Sciatic nerve (tissue), 2 donors: ENCODE measurements at places on chromosomes 16 and 17. TPM values are rescaled to one million over a fixed set of nuclear protein-coding genes. Genes with fewer than 3 reads are reported as not detected.
A peak's percentile ranks its signal among the peaks of the same experiment; 100 is the strongest.

Gene CD300A
- total RNA-seq, result 13.0 TPM

DNA sequence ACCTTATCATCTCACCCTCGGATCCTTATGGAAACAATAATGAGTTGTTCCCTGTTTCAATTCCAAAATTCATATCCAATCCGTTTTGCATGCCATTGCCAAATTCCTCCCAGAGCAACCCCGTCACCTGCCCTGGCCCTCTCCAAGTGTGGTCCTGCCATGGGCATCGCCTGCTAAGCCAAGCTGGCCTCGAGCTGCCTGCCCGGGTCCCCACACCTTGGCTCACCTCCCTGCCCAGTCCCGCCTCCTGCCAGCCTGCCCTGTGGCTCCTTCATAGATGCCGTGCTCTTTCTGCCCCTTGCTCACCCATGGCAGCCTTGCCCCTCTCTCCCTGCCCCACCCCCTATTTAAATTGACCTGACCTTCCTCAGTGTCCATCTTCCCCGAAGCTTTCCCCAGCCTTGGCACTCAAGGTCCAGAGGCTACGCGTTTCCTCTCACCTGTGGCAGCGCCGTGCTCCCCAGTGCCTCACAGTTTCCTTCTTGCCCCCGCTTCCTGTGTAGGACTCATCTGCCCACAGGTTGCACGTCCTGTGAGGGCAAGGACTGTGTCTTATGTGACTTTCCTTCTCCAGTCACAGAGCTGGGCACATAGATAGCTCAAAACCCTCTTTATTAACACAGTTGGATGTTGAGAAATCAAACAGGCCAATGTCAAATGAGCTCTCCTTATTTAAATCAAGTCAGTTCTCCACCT lies 12.7 kb downstream of the MAPT start:
- no peak for DNase-seq

DNA sequence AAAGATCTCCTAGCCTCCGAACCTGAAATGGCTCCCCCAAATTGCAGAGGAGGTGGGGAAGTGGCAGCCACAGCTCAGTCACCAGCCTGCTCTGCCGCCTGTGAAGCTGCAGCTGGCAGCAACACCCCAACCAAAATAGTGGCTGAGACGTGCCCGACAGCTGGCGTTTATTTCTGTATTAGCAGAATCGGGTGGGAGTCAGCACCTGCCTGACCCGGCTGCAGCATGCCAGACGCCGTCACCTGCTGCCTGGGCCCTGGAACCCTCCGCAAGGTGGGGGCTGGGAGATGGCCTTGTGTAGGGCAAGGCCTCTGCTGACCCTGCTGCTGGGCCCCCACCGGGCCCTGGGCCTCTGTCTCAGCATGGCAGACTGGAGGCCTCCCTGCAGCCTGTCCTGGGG lies 17.5 kb upstream of the PABPN1L start:
- no peak for DNase-seq

GRCh38 chr17:77790143-77790829 lies 168.2 kb upstream of the TNRC6C start:
- DNase-seq, result no peak

DNA sequence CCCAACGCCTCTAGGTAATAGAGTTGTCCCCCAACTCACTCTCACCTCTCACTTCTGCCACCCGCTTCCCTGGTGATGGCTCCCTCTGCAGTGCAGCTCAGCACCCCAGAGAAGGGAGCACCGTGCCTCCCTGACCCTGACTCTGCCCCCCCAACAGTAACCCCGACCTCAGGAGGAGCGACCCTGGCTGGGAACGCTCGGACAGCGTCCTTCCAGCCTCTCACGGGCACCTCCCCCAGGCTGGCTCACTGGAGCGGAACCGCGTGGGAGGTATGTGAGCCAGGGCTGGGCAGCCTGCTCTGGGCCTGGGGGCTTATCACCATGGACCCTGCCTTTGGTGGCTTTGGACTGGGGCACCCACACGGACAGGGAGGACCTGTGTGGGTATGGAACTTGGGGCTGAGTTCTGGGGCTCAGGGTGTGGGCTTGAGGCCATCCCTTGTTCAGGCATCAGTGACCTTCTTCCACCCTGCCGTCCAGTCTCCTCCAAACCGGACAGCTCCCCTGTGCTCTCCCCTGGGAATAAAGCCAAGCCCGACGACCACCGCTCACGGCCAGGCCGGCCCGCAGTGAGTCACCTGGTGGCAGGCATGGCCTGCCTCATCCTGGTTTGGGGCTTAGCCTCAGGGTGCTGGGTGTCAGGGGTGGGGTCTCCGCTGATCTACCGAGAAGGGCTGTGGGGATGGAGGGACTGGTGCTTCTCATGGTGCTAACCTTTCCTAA lies 6.7 kb upstream of the C17orf107 start:
- no peak for DNase-seq

Gene ITGA2B
- 6.2 TPM for total RNA-seq

Gene NQO1
- 58.9 TPM for total RNA-seq

Gene TCAP
- total RNA-seq, result 2.0 TPM

DNA sequence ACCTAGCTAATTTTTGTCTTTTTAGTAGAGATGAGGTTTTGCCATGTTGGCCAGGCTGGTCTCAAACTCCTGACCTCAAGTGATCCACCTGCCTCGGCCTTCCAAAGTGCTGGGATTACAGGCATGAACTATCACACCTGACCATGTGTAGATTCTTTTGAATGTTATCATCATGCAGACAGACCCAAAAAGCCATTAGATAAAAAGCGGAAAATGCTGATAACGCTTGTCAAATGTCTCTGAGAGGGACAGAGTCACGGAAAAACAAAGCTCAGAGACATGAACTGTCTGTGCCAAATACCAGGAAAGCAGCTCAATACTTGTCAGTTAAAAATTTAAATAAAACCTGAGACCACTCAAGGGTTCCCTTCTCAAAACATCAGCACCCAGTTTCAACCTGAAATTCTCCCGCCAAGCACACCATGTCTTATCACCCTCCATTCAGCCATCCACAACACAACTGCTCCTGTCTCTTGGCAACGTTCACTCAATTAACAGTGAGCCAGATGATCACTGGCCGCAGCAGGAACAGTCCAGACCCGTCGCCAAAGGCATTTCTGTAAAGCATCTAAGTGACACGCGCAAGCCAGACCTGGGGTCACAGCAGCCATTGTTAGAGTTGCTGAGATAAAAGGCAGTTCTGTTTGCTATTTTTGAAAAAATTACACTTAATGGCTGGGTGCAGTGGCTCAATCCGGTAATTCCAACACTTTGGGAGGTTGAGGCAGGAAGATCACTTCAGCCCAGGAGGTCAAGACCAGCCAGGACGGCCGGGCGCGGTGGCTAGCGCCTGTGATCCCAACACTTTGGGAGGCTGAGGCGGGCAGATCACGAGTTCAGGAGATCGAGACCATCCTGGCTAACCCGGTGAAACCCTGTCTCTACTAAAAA lies 29.7 kb downstream of the FANCA start:
- no peak for DNase-seq

Gene PMP22
- 2,465 TPM for total RNA-seq

- DNase-seq, result no peak
Observed at GRCh38 chr16:51057102-51057793, 93.8 kb downstream of the SALL1 start.

Gene ST6GALNAC2
- 104 TPM for total RNA-seq

Gene PPP1R27
- not detected for total RNA-seq

Gene PRSS33
- total RNA-seq, result not detected

Gene RTN4RL1
- total RNA-seq, result 5.8 TPM

DNA sequence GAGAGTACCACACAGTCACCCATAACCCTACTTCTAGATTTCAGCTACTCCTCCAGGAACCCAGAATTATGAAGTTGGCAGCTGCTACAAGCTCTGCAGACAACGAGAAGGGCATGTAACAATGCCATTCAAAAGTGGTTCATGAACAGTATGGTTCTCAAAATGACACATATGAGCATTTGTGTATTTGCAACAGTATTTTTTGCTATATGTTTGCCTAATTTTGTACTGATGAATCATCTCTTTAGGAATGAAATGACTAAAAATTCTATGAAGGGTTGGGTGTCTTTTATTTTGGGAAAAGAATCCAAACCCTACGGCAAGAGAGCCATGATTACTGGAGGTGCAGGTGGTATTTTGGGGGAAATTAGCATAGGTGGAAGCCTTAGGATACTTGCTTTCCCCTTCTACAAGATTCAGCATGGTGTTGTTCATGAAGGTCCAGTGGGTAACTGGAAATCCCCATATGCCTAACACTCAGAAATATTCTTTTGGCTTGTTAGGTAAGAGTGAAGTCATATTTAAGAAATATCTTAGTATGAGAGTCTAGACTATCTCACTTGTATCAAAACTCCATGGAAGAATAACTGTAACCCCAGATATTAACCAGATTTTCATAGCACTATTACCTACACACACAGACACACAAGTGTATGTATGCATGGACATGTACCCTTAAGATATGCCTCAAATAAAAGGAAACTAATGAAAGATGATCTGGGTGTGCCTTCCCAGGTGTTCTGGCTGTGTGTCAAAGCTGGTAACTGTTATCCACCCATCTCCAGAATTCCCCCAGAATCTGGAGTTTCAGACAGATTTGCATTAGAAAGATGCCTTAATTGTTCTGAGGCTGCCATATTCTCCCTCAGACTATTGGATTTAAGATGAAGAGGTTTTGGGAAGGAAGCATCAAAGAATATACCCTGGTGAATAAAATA lies 688.2 kb upstream of the SOX9 start:
- DNase-seq, result no peak

DNA sequence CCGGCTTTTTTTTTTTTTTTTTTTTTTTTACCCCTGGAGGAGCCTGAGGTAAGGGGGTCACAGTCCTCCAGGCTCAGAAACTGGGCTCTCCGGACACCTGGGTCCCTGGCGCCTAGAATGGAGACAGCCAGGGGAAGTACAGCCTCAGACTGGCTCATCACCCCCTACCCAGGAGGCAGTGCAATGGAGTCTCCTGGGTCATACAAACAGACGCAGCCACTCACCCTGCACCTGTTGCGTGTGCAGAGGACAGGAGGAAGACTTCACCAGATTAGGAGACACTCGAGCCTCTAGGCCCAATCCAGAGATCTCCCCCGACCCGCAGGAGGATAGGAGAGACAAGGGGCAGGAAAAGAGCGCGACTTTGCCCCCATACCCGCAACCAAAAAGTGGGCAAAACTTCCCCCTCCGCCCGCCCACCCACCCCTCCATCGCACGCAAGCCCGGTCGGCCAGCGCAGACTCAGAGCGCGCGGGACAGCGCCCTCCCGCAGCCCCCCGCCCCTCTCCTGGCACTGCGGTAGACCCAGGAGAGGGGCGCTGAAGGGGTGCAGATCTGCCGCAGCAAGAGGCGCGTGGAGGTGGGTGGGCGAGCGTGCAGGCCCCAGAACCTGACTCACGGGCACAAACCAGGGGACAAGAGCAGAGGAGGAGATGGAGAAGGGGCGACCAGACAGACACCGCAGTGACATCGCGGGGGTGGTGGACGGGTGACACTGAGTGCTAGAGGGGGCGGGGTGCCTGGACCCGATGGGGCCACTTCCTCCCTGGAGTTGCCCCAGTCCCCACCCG lies 900 bp downstream of the HAP1 start:
- no peak for DNase-seq

DNA sequence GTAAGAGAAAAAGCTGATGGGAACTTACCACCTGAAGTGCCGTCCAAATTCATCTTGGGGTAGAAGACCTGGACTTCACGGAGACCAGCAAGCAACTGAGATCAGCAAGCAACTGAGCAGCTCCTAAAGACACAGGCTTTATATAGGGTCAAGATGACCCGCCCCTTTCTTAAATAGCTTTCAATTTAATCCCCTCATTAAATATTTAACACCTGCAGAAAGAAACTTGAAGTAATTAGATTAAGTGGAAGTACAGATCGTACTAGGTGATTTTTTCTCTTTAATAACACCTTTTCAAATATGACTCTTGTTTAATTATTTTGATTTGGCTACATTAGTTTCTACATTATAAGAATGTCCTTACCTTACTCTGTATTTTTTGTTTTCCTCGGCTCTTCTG lies at the start of gene CPHXL:
Gene CPHXL (minus strand): TSS at position 101 of the 400 bp plus-strand sequence. CDS start 48 bp downstream, at position 53.
- no peak for DNase-seq

Gene PRMT7
- total RNA-seq, result 58.9 TPM

Gene MAF
- 168 TPM for total RNA-seq

Gene KCNJ16
- 10.3 TPM for total RNA-seq

- DNase-seq, result peak; percentile 70
Observed at GRCh38 chr17:35486920-35487732, 38.6 kb upstream of the SLFN13 start.

GRCh38 chr16:53583401-53583800 lies 80.4 kb upstream of the AKTIP start:
- no peak for DNase-seq

Gene ANKRD40CL
- total RNA-seq, result not detected

DNA sequence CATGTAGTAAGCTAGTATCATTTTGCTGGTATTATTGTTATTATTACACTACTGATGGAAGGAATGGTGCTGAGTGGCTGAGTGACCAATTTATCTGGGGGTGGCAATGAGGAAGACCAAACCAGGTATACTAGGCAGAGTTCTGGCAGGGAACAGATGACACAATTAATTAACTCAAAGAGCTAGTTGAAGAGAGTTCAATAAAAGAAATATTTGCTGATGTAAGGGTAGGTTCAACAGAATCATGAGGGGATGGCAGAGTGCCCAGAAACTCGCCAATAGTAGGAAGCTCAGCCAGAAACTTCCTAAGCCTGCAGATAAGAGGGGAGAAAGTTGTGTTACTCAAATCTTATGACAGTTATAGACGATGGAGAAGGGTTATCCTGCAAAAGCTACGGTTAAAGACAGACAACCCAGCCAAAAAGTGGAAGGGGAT lies 352.5 kb downstream of the KCNJ2 start:
- peak; percentile 71 for DNase-seq

DNA sequence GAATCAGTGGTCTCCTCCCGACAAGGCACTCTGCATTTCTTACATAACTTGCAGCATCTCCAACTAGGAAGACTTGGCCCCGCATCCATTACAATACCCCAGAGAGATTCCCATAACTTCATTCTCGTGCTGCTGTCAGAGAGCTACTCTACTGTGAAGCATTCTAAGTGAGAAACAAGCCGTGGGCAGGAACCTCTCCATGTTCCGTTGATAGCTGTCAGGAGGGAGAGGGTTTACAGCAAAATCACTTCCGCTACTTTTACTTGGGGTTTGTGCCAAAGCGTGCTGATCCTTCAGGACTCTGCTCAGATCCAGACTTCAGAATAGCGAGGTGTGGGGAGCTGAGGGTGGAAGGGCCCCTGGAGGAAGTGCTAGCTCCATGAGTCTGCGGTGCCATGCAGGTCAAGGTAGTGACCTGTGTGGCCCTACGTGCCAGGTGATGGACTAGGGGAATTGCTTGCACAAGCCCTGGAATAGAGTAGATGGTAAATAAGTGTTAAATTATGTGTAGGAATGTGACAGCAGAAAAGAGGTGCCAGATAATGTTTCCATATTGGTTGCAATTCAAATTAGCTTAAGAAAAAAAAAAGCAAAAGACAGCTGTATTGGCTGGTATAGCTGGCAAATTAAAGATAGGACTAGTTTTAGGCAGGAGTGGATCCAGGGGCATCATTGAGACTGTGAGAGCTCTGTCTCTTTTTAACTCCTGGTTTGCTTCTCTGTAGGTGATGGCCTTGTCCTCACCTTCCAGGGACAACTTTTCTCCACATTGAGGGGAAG lies 358.5 kb upstream of the ERCC4 start:
- no peak for DNase-seq
